ENCODE measurements at places on chromosomes 4 and X.

GRCh38 chrX:4710618-4711433 lies 997.4 kb upstream of the PRKX start:
- DNase-seq, result no peak

- no peak for DNase-seq
These were observed 84.0 kb downstream of the NHSL2 start for GRCh38 chrX:71994601-71995000.

- DNase-seq, result no peak
These were observed 71.4 kb upstream of the ETNPPL start for GRCh38 chr4:108834166-108834834.

GRCh38 chrX:15676886-15677285 lies 12.3 kb upstream of the CLTRN start:
- DNase-seq, result no peak

DNA sequence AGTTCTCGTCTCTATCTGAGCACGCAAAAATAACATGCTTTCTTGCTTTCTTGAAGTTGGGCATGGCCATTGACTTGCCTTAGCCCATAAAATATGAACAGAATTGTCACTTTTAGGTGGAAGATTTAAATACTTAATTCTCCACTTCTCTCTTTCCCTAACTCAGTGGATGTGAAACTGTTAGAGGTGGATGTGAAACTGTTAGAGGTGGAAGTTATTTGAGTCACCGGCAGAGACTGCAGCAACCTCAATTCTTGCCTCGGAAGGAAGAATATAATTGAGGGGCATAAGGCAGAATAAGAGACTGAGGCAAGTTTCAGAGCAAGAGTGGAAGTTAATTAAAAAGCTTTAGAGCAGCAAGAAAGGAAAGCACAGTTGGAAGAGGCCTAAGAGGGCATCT lies 2.8 kb upstream of the PARM1 start:
- DNase-seq, result no peak

GRCh38 chr4:74433541-74434172 lies 11.3 kb upstream of the AREG start:
- no peak for DNase-seq

DNA sequence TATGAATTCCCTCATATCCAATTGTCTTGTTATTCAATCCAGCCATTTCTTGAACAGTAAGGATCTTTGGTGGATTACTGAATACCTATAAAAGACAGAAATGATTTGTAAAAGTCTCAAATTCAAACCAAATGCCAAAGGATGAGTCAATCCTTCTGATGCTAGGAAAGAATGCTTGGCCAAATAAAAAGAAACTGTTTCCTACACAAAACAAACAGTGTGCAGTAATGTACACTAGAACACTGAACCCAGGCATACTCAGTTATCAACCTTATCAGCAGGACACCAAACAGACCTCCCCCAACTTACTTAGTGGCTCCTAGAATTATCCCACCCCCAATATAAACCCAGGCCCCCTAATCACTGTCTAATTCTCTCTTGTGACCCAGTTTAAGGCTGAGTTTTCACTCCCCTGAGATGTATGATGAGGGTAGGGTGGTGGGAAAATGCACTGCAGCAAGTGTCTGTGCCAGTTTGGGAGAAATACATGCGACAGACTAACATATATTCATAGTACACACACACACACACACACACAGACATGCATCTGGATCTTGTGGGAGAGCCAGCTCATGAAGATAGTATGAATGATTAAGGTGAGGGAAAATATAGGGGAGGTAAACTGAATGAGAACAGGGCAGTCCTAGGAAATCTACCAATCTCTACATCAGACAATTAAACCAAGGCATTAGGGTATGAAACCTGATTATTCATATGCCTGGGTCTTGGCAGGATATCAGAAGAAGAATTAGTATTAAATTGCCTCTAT lies 35.0 kb downstream of the CLDN2 start:
- no peak for DNase-seq

- no peak for DNase-seq
These were observed 70.2 kb downstream of the CD38 start for GRCh38 chr4:15848191-15848842.

DNA sequence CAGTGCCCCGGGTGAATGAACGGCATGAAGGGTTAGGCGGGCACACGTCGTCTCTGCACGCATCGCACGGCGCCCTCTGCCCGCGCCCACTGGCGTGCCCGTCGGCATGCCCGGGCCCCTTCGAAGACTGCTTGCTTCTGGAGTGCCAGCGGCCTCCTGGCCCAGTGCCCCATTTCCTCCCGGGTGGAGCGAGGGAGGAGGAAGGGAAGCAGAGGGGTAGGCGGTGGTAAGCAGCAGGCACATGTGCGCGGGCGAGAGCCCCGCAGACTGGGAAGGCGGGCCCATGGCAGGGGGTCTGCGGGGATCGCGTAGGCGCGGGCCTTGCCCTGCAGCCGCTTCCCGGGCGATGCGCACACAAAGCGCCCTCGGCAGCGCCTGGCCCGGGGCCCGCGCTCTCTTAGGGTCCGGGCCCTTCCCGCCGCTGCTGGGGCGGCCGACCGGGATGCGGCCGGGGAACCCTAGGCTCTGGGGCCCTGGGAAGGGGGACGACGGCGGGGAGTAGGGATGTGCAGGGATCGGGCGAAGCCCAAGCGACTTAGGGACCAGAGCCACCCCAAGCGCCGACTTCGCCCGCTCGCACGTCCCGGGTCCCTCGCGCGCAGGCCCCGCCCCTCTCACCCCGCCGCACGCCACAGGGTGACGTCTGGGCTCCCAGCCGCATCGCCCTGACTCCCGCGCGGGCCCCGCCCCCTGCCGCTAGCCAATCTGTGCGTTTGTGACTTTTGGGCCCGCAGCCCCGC lies 866 bp upstream of the EMD start:
- no peak for DNase-seq

GRCh38 chr4:25811841-25812240 lies 50.9 kb downstream of the SEL1L3 start:
- no peak for DNase-seq

- DNase-seq, result no peak
These were observed 1.1 kb upstream of the SLBP start for GRCh38 chr4:1713003-1713851.

DNA sequence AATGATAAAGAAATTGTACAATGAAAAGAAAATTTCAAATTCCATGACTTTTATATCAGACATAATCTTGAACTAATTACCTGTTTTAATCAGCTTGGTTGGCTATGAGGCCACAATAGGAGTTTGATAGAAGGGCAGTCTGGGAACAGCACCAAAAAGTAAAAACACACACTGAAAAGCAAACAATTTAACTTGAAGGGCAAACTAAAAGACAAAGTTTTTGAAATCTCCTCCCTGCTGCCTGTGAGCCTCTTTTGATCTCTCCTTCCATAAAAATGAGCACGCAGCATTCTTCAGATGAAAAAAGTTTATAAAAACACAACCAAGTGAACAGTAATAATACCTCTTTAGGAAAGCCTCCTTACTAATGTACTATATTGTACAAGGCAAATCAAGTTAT lies 8.1 kb downstream of the ODAM start:
- no peak for DNase-seq

DNA sequence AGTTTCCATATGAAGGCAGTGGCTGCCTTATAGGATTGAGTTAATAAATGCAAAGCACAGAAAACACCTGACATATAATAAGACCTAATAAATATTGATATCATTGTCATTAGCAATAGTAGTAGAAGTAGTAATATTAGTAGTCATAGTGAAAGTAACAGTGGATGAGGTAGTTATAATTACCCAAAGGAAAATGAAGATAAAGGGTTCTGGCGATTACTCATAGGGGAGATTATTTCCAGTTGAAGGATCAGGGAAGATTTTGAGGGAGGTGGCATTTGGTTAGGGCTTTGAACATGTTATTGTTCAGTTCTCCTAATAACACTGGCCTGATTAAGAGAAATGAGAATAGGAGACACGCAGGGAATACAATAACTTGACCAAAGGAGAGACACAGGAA lies 131.9 kb upstream of the GPRIN3 start:
- no peak for DNase-seq

DNA sequence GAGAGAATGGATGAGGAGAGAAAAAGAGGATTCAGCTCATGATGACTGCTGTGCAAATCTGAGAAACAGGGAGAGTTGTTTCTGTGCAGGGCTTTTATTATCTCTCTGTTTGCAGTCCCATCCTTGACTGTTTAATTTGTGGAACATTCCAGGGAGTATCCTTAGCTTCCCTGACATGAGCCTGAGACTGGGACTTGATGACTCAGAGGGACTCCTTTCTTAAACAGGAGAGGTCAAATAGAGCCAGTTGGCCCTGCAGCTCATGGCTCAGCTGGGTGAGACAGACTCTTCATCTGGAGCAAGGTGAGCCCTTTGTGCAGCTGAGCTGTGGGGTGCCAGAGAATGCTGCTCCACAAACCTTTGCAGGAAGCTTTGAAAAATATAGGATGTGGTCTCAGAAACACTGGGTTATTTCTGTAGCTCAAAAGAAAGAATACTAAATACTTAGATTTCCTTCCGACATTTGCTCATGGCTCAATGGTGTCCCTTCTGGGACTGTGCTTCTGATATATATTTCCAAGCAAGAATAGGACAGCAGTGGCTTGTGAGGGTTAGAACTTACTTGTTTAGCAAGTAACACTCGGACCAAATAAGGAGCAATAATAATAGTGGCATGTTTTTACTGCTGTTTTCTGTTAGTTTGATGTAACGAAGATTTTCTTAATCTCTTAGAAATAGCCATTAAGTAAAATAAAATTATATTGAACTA lies 14.5 kb downstream of the ARHGAP24 start:
- DNase-seq, result no peak

DNA sequence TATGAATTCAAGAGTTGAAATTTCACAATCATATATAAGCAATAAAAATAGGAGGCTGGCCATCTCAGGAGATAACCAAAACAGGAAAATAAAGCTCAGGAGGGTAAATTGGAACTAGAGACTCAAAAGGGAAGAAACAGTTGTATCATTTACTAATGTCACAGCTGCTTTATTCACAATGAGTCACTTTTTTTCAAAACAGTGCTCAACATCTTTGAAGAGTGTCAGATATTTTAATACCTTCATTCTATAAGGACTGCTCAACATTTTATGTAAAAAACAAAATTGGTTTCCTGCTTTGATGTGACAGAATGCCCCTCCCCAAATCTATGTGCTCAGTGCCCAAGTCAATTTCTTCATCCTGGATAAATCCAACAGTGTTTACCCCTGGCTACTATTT lies 97.7 kb downstream of the DDX60 start:
- no peak for DNase-seq

DNA sequence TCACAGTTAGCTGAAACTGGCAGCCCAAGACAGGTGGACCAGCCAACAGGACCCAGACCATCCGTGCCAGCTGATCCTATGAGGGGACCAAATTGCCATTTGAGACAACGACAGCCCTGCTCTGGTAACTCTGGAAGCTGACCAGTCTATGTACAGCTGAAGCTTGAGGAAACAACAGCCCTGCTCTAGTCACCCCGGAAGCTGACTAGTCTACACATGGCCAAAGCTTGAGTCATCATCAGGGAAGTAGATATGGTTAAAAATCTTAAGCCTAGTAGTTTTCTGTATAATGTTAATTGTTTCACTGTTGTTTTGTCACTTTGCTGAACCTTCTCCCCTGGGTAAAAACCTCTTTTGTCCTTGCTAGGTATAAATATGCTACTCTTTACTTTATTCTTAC lies 905.4 kb upstream of the NDST4 start:
- DNase-seq, result no peak

GRCh38 chrX:64184396-64184795 lies 21.1 kb downstream of the AMER1 start:
- no peak for DNase-seq

GRCh38 chr4:147157860-147158701 lies 212.4 kb upstream of the TTC29 start:
- no peak for DNase-seq

- DNase-seq, result no peak
These were observed 114.8 kb upstream of the NEIL3 start for GRCh38 chr4:177194906-177195305.

- no peak for DNase-seq
These were observed 3.1 kb downstream of the PPA2 start for GRCh38 chr4:105470766-105471165.

DNA sequence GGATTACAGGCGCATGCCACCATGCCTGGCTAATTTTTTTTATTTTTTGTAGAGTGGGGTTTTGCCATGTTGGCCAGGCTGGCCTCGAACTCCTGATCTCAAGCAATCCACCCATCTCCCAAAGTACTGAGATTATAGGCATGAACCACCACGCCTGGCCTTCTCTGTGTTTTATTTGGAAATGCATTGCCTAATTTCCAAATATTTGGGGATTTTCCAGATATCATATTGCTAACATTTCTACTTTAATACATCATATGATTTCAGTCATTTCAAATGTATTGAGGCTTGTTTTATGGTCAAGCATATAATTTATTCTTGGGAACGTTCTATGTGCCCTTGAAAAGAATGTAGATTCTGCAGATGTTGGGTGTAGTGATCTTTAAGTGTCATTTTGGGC lies 38.8 kb downstream of the FGF2 start:
- no peak for DNase-seq

GRCh38 chr4:26048950-26049349 lies 134.9 kb downstream of the SMIM20 start:
- DNase-seq, result peak; percentile 21

GRCh38 chr4:129059028-129059427 lies 34.3 kb downstream of the SCLT1 start:
- no peak for DNase-seq

- no peak for DNase-seq
These were observed 218.0 kb upstream of the AMOT start for GRCh38 chrX:113058634-113059033.
